ENCODE measurements at places on chromosomes 1 and 21. TPM values are rescaled to one million over a fixed set of nuclear protein-coding genes. Genes with fewer than 3 reads are reported as not detected.
A peak's percentile ranks its signal among the peaks of the same experiment; 100 is the strongest.

- no peak for DNase-seq
Observed at GRCh38 chr1:28775121-28775942, 36.6 kb upstream of the OPRD1 start.

- no peak for DNase-seq
Observed at GRCh38 chr1:29985606-29985945, 737.8 kb downstream of the MATN1 start.

DNA sequence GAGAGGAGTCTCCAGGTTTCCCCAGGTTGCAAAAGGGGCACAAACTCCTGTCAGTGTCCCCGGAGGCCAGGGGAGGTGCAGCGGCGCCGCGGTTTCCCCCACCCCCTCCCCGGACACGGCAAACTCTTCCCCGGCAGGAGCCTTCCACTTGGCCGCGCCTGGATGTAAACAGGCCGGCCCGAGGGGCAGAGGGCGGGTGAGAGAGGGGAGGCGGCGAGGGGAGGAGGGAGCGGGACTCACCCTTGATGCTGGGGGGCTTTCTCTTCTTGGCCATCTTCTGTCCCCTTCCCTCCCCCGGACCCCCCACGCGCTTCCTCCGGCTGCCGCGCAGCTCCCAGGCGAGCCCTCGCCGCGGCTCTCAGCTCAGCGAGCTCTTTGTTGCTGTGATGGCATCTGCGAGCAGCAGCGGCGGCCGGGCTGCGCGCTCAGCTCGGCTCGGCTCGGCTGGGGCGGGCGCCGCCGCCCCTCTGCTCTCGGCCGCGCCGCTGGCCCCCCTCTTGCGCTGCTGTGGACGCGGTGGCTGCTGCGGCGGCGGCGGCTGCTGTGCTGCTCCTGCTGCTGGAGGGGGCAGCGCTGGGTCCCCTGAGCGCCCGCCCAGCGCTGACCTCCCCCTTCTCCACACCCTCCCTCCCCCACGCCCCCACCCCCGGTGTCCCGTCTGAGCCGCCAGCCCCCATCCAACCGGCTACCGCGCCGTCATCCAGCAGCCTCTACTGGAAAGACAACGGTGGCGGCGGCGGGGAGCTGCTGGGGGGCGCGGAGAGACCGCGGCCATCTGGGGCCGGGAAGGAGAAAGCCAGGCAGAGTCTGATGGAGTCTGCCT, 4.9 kb upstream of the SLC44A5 start:
- DNase-seq = peak; percentile 23

DNA sequence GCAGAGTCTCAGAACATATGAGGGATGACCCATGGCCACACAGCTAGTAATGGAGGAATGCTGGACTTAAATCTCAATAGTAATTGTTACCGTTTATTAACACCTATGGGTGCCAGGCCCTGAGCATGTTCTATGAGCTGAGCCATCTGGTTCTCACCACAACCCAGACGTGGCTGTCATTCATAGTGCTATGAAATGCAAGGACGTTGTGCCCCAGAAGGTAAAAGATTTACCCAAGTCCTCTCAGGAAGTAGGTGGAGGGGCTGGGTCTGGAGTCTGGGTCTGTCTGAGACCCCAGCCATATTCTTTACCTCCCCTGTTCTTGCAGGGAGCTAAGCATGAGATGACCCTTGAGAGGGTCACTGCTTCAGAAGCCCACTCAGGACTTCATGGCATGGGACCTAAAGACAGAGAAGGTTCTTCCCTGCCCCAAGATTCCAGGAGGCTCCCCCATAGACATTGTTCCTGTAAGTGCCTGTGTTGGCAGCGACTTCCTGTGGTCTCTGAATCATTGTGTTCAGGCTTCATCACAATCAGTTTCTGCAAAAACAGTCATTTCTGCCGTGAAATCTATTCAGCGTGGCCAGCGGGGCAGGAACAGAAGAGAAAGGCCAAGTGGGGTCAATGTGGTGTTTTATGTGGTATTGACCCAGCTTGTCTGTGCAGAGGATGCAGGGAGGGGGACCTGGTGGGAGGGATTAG, 475.4 kb downstream of the PTPRU start:
- peak; percentile 79 for DNase-seq

- no peak for DNase-seq
Observed at GRCh38 chr1:80163686-80164085, 1157.2 kb upstream of the ADGRL4 start.

DNA sequence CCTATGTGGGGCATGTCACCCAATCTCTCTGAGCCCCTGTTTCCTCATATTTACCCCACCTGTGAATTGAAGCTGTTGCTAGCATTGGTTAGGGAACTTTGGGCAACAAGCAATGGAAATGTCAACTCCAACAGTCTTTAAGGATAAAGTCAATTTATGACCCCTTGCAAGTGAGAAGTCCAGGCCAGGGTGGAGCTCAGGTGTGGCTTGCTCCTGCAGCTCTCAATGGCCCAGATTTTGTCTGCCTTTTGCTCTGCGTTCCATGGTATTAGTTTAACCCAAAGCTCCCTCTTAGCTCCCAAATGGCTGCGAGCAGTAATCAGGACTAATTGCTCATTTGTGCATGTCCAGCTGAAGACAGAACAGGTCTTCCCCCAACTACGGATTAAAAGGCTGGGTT, 70.4 kb upstream of the ABCG1 start:
- DNase-seq = no peak

- DNase-seq = no peak
Observed at GRCh38 chr1:101022294-101022693, 3.3 kb downstream of the DPH5 start.

The TRIM63 gene
- total RNA-seq = not detected

The DPT gene
- 0.69 TPM for total RNA-seq

The PLEKHG5 gene
- total RNA-seq = 8.1 TPM

The PTGER3 gene
- 0.03 TPM for total RNA-seq

The RAB25 gene
- total RNA-seq = not detected

DNA sequence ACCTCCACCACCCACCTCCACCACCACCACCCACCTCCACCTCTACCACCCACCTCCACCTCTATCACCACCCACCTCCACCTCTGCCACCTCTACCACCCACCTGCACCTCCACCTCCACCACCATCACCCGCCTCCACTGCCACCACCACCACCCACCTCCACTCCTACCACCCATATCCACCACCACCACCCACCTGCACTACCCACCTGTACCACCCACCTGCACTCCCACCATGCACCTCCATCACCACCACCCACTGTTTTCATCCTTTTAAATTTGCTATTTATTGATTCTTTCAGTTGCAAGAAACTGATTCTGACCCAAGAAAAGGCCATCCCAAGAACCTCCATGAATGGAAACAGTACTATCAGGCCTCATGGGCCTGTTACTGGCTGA, 6.3 kb downstream of the OPTC start:
- no peak for DNase-seq

The SPRR1A gene
- total RNA-seq = not detected

DNA sequence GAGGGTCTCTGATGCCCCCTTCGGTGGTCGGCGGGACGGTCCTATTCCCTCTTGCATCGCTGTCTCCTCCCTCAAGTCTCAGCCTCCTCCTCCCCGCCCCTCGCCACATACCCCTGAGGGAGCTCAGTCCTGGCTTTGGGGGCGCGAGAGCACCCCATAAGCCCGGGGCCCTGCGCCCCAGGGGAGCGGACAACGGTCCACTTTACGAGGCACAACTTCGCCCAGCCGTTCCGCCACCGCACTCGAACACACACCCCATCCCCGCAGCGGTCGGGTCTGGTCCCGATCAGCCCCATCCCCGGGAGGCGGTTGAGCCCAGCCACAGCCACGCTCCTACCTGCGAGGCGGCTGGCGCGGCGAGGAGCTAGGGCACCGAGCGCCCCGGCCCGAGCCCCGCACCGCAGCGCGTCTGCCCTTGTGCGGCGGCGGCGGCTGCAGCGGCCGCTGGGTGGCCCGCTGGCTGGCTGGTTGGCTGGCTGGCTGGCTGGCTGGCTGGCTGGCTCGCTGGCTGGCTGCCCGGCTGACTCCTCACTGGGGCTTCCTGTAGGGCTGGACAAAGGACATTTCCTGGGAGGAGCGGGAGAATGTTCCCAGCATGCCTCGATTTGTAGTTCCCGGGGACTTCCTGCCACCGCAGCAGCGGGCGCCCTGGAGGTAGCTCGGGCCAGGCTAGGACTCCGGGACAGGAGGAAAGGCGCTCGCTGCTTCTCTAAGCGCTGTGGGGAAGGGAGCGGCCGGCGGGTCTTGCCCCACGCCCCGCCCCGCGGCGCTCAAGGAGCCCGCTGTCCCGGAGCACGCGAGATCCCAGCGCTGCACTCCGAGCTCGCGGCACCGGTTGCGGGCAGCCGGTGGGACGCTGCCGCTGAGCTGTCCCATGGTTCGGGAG, at the start of gene ZNF697:
Gene ZNF697, minus strand, starts transcription at position 533 of the 886 bp plus-strand sequence. CDS start 22,166 bp downstream, outside the sequence.
- peak; percentile 100 for DNase-seq

The RIIAD1 gene
- total RNA-seq = not detected

GRCh38 chr1:48610628-48611542, 138.9 kb upstream of the SPATA6 start:
- DNase-seq = no peak

Measured in Daoy (cell line).